ENCODE measurements at places on chromosomes 2 and 18.

DNA sequence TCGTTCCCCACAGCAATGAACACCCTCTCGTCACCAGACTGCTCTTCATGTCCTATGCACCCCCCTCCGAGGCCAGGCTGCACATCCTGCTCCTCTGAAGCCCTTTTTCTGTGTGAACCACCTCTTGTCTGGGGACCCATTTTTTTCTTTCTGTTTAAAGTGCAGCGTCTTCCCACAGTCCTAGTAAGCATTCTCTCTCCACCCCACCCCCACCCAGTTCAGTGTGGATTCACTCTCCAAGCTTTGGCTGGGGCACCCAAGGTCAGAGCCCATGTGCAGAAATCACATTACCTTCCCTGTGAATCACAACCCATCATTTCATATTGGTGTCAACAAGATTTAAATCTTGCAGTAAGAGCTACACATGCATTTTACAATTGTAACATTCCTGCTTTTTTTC is 26.4 kb upstream of the PKDCC start:
- peak; percentile 75 for DNase-seq

GRCh38 chr2:236579746-236580315 is 10.2 kb downstream of the ACKR3 start:
- DNase-seq = no peak

DNA sequence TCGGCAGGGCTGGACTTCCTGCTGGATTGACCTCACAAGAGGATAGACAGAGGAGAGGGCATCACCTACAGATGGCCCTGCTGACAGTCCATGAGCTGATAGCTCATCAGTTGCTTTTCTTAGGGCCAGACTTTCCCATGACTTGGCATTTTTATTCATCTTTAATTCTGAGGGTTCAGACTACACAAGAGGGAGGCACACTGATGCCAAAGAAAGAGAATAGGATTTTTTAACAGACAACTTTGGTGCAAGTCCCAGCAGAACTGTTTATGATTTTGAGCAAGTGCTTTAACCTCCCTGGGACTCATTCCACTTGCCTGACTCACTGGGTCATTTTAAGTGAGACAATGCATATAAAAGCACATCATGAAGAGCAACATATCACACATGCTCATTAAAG is 299.2 kb downstream of the INSIG2 start:
- peak; percentile 70 for DNase-seq

- DNase-seq = peak; percentile 82
Observed at GRCh38 chr2:234674781-234675201, 177.9 kb upstream of the ARL4C start.

DNA sequence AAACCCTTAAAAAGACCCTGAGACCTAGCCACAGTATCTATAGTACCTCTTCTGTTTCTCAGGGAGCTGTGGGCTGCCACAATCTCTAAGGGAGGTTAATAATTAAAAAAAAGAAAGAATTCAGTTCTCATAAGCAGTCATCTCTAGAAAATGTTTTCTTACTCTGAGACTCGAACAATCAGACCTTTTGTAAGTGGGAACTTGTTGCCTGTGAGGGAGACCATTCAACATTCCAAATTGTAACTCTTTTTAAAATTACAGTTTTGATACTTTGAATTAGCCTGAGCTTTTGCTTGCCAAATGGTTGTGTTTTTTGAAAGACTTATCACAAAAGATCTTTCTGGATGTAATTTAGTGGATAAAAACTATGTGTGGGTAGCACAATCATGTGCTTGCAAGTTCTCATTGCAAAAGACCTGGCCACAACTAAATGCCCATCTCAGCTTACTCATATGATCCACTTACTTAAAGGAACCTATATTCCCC is 33.3 kb downstream of the IL1R2 start:
- no peak for DNase-seq

- DNase-seq = no peak
Observed at GRCh38 chr2:241768251-241768711, 8.3 kb upstream of the GAL3ST2 start.

DNA sequence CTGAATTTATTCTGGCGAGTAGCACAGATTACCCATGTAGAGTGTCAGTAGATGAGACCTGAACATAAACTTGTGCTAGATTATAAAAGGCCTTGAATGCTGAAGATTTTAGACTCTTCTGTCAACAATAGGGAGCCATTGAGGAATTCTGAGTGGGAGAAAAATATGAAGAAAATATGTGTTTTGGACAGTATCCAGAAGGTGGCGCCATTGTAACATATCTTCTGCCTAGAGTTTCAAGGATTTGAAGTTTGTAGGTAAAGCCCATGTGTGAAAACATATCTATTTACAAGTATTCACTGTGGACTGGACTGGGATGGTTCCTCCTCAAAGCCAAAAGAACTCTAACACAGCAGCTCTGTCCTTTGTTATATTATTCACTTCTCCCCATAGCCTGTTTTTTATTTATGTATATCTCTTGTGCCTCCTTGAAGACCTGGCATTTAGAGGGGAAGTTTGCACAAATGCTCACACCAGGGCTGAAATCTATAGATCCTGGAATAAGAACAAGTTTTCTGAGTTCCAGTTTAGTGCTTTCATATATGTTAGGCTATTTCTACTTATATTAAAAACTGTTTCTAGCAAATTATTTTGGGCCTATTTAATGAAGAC is 124.9 kb downstream of the RDH14 start:
- DNase-seq = peak; percentile 68

- no peak for DNase-seq
Observed at GRCh38 chr2:205646680-205647079, 35.6 kb upstream of the NRP2 start.

- DNase-seq = peak; percentile 46
Observed at GRCh38 chr2:74550231-74550630, 3.5 kb downstream of the LOXL3 start.

GRCh38 chr2:232925153-232925820 is 55.2 kb downstream of the SNORC start:
- no peak for DNase-seq

DNA sequence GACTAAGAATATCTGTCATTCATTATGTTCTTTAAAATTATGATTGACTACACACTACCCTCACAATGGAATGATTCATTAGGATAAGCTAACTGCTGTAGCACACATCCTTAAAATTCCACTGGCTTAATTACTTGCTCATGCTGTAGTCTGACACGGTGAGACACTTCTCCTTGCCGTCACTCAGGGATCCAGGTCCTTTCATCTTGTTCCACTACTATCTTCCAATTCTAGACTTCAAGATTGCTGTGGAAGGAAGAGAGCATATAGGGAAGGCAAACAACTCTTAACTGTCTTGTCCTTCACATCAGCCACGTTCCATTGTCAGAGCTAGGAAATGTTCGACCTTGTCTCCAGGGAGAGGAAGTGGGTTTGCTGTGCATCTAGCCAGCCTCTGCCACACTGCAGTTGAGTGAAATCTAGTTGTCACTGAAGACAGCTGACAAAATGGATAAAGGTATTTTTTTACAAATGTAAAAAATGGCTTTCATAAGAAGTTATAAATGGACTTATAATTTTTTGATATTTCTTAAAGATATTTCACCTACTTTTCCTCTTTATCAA is 30.1 kb downstream of the GREB1L start:
- DNase-seq = no peak

GRCh38 chr2:75787532-75788132 is 76.9 kb upstream of the GCFC2 start:
- DNase-seq = peak; percentile 23
